ENCODE measurements at places on chromosomes 2 and 18.

DNA sequence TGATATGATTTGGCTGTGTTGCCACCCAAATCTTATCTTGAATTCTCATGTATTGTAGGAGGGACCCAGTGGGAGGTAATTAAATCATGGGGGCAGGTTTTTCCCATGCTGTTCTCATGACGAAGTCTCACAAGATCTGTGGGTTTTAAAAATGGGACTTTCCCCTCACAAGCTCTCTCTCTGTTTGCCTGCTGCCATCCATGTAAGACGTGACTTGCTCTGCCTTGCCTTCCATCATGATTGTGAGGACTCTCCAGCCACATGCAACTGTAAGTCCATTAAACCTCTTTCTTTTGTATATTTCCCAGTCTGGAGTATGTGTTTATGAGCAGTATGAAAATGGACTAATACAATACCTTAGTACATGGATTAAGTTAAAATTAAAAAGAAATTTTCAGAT, 1094.7 kb upstream of the SLC39A10 start:
- DNase-seq: no peak

DNA sequence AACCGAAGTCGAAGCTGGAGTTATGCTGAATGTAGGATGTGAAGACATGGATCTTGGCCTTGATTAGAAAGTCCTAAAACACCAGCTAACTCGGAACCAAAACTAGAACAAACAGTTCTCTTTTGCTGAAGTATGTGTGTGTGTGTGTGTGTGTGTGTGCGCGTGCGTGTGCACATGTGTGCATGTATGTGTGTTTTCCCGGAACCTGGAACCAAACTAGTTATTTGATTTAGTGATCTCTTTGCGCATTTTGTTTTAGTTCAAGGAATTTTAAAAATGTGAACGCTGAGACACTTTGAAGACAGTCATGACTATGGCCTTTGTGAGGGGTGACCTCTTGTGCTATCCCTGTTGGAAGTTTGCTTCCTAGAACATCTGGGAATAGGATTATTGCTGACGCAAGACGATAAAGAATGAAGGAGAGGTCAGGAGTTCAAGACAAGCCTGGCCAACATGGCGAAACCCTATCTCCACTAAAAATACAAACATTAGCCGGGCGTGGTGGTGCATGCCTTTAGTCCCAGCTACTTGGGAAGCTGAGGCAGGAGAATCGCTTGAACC, 23.8 kb downstream of the FHL2 start:
- no peak for DNase-seq

DNA sequence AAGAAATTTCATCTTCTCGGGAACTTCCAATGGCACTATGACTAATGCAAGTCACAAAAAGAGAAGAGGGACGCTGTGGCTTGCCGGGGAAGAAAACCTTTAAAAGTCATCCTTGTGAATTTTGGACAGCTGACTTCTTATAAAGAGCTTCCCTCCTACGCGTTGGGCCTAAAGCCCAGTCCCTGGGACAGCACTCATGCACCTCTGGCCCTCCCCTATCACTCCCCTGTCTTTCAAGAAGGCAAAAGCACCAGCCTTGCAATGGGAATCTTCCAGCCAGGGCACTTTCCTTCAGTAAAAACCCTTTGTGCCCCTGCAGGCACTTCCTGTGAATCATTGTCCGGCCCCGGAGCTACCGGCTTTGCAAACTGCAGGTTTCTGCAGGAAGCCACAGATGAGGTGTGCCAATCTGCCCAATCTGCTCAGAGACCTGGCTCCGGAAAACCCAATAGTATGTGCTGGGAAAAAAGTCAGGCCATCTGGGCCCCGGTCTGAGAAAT, 7.1 kb downstream of the MREG start:
- DNase-seq: peak; percentile 52

DNA sequence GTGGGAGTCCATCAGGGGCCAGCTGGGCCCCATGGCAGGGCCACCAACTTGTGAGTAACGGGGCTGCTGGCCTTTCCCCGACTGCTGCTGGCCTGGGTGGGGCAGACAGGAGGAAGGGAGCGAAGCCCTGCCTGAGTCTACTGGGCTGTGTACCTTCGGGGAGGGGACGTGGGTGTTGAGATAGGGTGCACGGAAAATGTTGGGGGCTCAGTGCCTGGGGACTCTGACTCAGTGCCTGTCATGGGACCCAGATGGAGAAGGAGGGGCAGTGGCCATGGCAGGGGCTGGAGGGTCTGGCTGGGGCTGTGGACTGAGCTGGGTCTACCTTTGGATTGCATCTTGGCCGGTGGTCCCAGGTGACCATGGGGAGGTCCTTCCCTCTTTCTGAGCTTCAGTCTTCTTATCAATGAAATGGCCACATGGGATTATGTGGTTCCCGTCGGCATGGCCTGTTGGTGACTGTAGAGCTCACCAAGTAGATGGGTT, 4.0 kb downstream of the SLC4A3 start:
- no peak for DNase-seq

GRCh38 chr2:105570757-105571156, 171.9 kb upstream of the FHL2 start:
- no peak for DNase-seq

- no peak for DNase-seq
These were observed 1162.0 kb upstream of the SLC39A10 start for GRCh38 chr2:194495046-194495445.

DNA sequence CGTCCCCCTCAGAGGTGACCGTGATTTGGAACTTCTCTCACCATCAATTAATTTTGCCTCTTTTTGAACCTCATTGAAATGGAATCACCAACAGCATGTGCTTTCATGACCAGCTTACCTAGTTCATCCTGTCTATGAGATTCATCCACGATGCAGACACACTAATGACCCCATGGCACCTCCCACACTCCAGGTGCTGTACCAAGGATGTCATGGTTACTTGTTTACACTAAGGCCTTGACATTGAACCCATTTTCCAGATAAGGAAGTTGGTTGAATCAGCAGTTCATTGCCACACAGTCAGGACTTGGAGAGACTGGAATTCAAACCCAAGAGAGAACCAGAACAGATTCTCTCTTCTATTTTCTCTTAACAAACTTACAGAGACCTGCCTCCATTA, 139.0 kb downstream of the ZFP36L2 start:
- no peak for DNase-seq

DNA sequence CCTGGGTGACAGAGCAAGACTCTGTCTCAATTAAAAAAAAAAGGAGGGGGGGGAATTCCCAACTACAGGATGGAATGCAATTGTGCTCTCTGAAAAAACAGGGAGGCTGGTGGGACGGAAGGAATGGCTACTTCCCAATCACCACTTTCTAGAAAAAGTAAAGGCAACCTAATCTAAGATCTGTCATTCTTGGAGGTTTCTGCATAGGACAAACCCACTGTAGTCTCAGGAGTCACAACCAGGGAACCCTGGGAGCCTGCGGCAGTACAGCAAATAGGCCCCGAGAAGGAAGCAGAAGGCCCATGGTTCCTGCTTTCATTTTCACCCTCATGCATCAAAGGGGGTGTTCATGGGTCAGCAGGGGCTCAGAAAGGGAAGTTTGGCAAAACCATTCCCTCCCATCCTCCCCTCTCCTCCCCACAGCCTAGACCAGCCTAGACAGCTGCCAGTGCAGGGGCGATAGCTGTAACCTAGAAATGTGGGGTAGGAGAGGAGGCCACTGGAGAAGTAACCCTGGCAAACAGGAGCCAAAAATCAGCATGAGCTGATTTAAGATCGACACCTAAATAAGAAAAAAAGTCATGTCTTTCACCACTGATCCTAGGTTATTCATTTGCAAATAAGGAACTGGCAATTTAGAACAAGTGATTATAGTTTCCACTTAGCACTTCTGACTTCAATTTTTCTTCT, 48.0 kb downstream of the TRABD2A start:
- DNase-seq: no peak

DNA sequence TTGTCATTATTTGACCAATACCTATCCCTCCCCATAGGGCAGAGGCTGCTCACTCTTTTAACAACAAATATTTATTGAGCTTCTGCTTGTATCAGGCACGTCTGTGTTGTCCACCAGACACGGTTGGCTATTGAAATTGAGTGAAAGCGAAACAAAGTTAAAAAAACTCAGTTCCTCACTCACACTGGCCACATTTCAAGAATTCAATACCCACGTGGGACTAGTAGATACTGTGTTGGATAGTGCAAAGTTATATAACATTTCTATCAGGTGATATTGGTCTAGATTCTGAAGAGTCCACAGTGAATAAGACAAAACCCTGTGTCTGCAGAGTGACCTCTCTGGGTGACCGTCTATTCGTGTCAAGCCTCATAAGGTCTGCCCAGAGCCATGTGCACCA, 43.9 kb upstream of the GALR1 start:
- DNase-seq: no peak

- no peak for DNase-seq
These were observed 7.4 kb upstream of the GPR75 start for GRCh38 chr2:53867169-53867568.

GRCh38 chr2:30149513-30149912, 2.7 kb downstream of the YPEL5 start:
- DNase-seq: no peak

DNA sequence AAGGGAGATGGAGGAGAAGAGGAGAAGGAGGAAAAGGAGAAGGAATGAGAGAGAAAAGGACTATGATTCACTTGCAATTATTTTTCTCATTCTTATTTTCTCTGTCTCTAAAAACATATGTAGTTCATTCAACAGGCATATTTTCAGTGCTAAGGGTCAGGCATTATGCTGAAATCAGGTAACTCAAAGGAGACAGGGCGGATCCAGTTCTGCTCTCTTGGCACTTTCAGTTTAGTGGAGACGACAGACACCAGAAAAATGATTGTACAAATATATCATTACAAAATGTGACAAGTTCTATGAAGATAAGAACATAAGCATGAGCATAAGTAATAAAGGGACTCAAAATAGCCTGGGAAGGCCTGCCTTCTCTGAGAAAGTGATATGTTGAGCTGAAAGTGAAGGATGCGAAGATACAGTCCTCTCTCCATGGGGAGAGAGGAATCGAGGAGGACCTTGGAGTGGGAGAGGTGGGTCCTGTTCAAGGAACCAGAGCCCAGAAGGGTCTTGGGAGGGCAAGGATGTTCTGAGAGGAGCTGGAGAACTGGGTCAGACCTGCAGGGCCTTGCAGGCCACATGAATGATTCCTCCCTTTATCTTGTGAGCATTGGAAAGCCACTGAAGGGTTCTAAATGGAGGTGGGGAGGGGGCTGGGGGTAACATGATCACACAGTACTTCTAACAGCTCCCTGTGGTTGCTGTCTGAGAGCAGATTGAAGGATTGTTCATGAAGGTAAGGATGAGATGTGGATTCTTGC, 58.6 kb upstream of the TMEM17 start:
- no peak for DNase-seq

GRCh38 chr2:222270396-222270795, 28.4 kb downstream of the PAX3 start:
- DNase-seq: no peak

GRCh38 chr2:25570161-25570845, 103.1 kb downstream of the DTNB start:
- DNase-seq: no peak

GRCh38 chr2:229153951-229154350, 117.1 kb downstream of the PID1 start:
- no peak for DNase-seq

GRCh38 chr18:45926085-45926484, 41.0 kb downstream of the EPG5 start:
- no peak for DNase-seq

- DNase-seq: no peak
These were observed 172.4 kb downstream of the DDX1 start for GRCh38 chr2:15763822-15764682.

DNA sequence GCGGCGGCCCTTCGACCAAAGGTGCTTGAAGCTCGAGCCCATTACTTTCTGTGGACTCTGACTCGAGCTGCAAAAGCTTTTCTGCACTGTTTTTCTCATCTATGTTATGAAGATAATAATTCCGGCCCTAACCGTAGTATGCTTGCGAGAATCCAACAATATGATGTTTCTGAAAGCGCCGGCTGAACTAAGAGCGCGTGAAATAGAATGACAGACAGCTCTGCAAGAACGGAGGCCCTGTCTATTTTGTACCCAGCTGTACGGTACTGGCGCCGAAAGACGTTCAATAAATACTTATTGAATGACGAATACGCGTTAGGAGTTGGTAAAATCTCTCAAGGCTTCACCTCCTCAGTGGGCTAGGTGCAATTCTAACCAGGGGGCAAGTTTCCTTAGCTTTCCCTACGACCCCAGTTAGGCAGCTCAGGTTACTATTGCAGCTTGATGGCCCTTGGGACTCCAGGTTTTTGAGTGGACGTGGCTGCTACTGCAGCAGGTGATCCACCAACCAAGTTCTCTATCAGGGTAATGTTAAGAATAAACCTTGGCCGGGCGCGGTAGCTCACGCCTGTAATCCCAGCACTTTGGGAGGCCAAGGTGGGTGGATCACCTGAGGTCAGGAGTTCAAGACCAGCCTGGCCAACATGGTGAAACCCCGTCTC, 570 bp downstream of the SCRN3 start:
- peak; percentile 44 for DNase-seq

DNA sequence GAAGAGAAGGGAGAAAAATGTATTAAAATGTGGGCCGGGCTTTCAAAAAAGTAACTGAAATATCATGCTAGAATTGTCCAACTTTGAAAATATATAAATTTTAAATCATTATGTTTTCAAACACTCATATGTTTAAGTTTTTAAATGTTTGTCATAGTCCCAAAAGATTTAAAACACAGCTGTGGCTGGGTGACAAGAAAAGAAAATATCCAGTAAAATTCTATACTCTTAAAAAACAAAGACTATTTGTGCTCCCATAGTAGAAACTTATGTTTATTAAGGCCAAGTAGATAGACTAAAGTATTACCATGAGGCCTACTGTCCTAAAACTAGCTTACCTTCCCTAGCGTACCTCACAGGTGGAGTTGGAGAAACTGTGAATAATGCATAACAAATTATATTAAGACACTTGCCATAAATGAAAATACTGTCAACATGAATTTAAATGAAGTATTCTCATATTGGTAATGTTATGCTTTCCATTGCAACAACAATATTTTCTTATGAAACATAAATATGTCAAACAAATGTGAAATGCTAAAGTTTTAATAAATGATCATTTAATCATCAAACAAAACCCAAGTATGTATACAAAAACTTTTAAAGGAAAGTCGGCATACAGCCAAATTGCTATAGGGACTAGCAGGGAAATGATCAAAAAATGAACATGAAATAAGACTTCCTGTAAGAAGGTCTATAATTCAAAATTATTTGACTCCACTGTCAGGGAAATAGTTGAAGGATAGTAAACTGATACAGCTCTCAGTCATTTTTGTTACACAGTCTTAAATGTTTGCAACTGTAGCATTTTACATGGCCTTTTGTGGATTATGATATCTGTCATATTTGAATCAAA, 13.4 kb downstream of the MEIS1 start:
- DNase-seq: no peak

- DNase-seq: no peak
These were observed 757.1 kb upstream of the CDH7 start for GRCh38 chr18:64993695-64994094.

DNA sequence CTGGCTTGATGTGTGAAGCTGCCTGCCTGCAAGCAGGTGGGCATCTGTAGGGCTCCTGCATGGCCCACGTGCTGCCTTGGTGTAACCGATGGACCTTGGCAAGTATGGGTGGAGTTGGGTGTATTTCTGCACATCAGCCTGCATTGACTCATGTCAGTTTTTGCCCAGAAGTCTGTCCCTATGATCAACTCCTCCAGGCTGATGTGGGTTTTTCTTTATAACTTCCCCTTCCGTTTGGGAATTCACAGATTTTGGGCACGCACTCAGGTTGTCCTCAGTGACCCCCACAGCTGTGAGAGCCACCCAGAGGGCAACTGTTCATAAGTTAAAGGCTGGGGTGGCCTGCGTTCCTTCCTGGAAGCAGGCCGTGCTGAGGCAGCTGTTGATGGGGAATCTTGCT, 123.3 kb downstream of the NCK2 start:
- no peak for DNase-seq

All from KG1 (cell line).